Stimulated activated CD4-positive, alpha-beta T cell treated with anti-CD3 and anti-CD28 coated beads, Interleukin-15, amount 100 ng/mL, for 1 hour (primary cell): ENCODE measurements at places on chromosomes 16 and 17.

DNA sequence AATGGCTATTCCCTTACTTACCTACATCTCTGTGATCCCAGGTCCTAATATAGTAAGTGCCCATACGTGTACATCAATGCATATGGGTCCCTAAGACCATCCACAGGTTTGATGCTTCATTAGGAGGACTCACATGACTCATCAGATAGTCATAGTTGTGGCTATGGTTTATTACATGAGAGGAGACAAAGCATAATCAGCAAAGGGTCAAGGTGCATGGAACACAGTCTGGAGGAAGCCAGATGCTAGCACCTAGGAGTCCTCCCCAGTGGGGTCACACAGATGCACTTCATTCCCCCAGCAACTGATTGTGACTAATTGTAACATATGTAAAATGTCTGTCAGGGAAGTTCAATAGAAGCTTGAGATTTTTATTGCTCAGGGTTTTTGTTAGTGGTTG lies 42.8 kb downstream of the PHKB start:
- no peak for DNase-seq

- no peak for DNase-seq
These were observed 3.6 kb downstream of the EVI2B start for GRCh38 chr17:31310260-31310659.

DNA sequence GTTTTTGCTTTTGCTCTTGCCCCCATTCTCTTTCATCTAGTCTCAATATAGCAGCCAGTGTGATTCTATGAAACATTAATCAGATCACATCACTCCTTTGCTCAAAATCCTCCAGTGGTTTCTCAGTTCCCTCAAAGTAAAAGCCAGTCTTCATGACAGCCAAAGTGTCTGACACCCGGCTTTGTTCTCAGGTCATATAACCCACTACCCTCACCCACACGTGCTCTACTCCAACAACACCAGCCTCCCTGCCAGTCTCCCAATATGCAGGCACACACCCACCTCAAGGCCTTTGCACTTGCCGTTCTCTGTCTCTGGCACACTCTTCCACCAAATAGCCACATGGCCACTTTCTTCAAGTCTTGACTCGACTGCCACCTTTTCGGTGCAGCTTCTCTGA lies 4.4 kb downstream of the MTMR4 start:
- no peak for DNase-seq

- no peak for DNase-seq
These were observed 157.4 kb upstream of the ZFHX3 start for GRCh38 chr16:73205153-73205886.

GRCh38 chr17:2789700-2790099 lies 6.5 kb upstream of the RAP1GAP2 start:
- no peak for DNase-seq
